ENCODE measurements at places on chromosomes 2 and 18.

DNA sequence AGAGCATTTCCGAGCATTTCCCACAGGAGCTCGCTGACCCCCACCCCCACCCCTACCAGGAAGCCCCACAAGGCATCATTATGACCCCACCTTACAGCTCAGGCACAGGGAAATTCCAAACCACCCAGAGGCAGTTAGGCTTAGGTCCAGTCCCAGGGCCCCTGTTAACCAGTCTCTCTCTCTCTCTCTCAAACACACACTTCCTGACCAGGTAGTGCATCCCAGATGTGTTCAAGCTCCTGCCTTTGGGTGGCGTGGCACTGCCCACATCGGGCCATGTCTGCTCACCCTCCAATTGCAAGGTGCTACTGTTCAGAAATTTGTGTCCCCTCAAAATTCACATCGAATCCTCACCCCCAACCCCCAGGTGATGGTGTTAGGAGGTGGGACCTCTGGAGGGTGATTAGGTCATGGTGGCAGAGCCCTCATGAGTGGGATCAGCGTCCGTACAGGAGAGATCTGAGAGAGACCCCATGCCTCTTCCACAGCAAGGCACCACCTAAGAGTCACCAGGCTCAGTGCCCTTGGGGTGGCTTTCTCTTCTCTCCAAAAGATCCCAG, 8.8 kb downstream of the COPS9 start:
- DNase-seq, result no peak

DNA sequence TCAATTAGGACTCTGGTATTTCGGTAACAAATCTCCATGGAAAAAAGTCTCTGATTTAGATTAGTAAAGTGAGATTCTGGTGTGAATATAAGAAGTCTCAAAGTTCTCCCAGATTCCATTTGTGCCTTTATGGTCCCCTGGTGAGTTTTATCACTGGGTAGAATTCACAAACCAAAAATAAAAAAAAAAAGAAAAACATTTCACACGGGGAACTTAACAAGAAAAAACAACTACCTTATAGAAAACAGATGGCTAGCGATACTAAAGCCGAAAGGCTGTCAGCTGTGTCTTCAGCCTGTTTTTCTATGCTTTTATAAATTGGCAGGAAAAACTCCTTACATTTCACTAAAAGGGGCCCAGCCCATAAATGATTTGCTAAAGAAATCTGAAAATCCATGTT, 50.6 kb downstream of the COL5A2 start:
- DNase-seq, result no peak

- DNase-seq, result no peak
These were observed 201.4 kb downstream of the TCF4 start for GRCh38 chr18:55386545-55386944.

DNA sequence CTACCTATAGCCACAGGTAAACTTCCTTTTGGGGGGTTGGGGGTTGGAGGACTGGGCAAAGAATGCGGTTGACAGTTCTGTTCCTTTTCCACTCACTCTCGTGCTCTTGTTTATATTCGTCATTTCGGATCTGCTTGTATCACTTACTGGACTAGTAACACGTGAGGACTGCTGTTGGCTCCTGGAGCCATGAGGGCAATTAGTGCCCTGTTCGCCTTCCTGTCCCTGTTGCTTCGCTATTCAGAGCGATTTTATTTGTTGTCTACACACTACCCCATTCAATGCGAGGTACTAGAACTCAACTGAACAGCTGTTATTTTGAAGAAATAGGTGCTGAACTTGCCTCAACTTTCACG, 1.1 kb downstream of the KCNJ3 start:
- no peak for DNase-seq

- DNase-seq, result no peak
These were observed 94.1 kb upstream of the ZNF804A start for GRCh38 chr2:184504252-184504651.

DNA sequence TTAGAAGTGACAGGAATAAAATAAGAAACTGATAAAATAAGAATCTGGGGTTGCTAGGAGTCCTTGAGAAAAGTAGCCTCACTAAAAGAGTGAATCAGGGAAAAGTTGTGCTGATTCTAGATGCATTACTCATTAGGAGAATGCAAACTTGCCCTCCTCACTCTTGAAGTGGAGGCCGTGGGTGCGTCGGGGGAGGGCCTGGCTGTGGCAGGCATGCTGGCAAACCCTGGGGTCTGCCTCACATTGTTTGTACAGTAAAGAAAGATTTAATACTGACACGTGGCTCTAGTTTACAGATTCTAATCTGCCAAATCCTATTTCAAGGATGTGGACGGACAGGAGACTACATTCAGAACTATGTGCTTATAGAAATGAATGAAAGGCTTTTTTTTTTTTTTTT, 41.9 kb downstream of the TANC1 start:
- DNase-seq, result no peak

DNA sequence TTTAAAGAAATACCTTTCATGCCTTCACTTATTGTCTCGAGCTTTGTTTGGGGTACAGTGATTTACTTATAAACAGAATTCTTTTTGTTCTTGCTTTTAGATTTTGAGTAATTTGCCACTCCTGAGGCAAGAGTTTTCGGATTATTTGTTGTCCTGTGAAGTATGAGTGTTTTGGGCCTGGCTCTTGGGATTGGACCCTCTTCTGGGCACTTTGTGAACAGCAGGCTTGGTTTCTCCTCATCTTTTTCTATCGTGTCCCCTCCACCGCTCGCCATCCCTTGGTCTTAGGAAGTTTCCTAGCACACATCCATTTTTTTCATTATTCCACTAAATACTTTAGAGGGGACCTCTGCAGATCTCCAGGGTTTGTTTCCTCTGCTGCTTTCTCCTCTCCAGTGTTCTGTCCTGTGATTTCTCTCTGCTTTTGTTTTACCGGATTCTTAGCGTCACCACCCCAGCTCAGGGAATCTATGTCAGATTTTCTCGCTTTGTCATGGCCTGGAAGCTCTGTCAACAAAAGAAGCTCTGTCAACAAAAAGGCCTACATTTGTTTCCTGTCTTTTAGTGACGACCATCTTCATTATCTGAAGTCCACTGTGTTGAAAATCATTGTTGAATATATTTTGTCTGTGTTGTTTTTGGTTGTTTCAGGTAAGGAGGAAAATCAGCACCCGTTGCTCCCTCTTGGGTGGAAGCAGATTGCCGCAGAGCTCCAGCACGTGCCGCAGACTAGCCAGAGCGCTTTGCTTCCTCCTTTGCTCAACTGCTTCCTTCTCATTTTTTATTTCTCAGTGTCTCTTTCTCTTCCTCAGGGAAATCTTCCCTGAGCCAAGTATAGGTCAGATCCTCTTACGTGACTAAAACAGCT, 27.8 kb downstream of the ANKRD62 start:
- DNase-seq, result no peak

- no peak for DNase-seq
These were observed 69.5 kb downstream of the C1D start for GRCh38 chr2:67993329-67993728.

Data from frontal cortex (tissue), 4 donors.